Epithelial cell of proximal tubule (primary cell): ENCODE measurements at places on chromosomes 2 and 18.

DNA sequence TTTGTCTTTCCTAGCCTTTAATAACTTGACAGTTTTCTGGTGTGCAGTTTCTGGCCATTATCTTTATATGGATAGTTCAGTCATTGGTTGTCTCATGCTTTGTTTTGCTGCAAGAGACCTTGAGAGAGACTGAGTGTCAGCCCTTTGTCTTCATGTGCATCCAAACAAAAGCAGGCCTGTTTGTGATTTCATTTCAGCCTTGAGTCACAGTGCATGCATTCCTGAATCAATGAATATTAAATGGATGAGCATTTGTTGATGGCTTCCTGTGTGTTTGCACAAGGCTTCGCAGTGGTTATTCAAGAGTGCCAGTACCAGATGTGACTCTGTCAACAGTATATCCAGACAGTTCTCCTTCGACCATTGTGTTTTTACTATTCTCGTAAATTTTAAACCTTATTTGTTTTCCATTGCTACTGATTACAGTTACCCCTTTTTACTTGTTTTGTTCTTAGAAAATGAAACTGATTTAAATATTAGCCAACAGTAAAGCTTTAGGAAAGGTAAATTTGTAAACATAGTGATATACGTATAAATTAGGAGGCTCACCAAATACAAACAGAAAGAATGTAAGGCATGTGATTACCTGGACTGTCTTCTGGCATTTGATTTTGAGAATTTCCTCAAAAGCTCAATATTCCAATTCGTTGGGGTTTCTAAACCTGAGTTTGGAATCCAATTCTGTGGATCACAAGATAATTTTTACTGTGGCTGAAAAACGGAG, 319.8 kb downstream of the CTNNA2 start:
- DNase-seq, result no peak

DNA sequence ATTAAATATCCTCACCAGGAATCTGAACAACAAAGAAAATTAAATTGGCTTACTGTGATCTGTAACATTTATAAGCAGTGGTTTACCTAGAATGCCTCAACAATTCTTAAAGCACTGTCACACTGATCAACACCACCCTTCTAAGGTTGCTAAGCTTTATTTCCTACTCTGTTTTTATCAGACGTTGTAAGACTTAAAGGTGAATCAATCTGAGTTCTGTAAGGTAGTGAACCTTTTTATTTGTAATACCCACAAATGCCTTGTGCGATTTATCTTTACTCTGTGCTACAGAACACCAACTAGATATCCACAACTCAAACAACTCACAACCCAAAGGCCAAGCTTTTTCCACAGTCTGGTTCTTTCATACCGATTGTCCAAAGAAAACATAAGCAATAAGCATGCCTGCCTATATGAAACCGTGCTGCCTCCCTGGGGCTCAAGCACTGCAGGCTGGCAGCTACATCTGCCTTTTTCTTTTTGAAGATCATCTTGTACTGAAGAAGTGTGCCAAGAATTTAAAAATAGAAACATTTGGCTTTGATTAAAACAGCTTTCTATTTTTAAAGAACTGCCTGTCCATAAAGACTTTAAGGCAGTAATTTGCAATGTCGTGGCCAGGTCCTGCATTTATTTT, 490.7 kb downstream of the NUP35 start:
- DNase-seq, result no peak

DNA sequence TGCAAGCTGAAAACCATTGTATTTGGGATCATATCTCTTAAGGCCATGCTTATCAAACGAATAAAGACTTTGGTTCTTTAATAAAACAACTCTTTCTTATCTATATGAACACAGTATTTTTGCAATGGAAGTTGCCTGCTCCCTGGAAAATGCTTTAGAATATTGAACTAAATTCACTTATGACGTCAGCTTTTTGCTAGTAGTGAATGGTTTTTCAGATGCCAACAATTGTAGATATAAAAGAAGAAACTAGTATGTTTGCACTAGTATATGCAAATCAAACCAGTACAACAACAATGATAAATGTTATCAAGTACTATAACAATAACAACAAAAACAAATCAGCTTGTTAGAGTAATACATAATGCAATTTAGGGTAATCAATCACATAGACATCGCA, 1462.9 kb downstream of the SUCLG1 start:
- no peak for DNase-seq

- peak; percentile 3 for DNase-seq
Measured at GRCh38 chr2:235793163-235793752, 299.4 kb downstream of the AGAP1 start.

GRCh38 chr2:215553946-215554345, 118.1 kb upstream of the FN1 start:
- DNase-seq, result no peak

DNA sequence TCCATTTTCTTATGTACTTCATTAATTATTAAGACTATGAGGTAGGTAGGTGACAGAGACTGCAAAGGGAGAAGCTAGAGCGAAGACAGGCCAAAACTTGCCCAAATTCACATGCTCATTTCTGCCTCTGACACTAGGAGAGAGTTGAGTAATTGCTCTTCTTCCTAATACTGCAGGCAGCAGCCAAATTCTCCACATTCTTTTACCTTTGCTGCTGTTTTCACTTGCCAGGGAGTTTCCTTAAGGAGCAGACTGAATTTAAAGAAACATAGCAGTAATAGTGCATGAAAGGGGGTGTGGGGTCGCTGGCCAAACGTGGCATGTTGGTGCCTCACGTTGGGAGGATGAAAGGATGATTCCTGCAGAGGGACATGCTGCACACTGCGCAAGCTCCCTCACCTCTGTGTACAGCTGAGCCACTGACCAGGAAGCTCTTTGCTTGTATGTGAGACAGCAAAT, 12.3 kb downstream of the CRIM1 start:
- DNase-seq, result no peak

GRCh38 chr2:97775074-97775473, 61.7 kb downstream of the ZAP70 start:
- no peak for DNase-seq

DNA sequence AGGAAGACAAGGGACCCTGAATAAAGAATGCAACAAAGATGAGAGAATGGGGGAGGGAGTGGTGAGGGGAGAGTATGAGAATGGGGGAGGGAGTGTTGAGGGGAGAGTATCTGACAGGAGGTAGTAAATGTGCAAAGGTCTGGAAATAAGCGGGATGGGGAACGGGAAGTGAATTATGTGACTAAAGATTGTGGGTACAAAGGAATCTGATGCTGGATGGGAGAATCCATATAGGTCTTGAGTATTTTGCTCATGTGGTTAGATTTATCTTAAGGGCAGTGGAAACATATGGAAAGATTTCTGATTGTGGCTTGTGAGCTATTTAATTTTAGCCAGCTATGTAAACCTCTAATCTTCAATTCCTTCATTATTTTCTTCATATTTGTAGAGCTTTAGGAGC, 593.4 kb downstream of the DCC start:
- no peak for DNase-seq

GRCh38 chr18:78641689-78642231, 337.9 kb upstream of the SALL3 start:
- no peak for DNase-seq

- no peak for DNase-seq
Measured at GRCh38 chr2:172484706-172485105, 57.3 kb downstream of the ITGA6 start.

DNA sequence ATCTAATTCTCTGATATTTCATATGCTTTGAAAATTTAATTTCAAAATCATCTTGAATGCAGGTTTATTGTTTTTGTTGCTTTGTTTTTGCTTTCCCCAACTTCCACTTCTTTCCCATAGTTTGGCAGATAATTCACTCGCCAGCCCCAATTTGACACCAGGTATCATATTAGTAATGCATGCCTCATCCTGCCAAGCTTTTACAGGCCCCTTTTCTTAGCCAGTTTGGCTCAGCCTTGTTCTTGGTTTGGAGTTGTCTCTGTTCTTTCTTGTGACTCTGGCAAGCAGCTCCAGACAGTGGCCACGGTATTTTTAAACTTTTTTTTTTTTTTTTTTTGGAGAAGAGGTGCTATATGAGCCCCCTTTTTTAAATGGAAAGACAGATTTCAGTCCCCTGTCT, 65.3 kb downstream of the PMS1 start:
- DNase-seq, result no peak

DNA sequence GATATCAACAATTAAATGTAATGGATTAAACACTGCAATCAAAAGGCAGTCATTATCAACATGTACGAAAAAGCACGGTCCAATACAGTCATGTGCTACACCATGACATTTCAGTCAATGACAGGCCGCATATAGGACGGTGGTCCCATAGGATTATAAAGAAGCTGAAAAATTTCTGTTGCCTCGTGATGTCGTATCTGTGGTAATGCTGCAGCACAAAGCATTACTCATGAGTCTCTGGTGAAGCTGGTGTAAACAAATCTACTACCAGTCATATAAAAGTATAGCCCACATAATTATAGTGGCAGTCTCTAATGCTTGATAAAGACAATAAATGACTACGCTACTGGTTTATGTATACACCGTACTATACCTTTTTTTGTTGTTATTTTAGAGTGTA, 58.4 kb downstream of the RABL2A start:
- DNase-seq, result no peak

- DNase-seq, result no peak
Measured at GRCh38 chr2:62627667-62628066, 77.8 kb upstream of the EHBP1 start.

DNA sequence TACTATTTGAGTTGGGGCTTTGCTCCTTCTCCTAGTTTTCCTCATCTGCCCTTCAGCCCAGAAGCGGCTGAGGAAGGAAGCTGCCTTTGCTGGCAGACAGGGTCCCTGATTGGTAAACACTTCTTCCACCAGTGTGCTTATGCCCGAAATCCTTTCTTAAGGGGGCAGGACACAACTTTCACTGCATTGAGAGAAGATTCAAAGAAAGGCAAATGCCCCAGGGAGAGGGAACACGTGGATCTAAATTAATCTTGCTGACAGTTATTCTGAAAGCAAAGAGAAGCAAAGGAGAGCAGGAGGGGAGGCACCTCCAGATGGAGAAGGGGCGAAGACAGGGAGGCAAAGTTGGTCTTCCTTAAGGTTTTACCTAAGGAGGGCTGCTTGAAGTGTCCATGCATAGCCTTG, 92.1 kb upstream of the EFEMP1 start:
- DNase-seq, result no peak

- no peak for DNase-seq
Measured at GRCh38 chr2:78465707-78466106, 559.8 kb upstream of the REG3G start.

DNA sequence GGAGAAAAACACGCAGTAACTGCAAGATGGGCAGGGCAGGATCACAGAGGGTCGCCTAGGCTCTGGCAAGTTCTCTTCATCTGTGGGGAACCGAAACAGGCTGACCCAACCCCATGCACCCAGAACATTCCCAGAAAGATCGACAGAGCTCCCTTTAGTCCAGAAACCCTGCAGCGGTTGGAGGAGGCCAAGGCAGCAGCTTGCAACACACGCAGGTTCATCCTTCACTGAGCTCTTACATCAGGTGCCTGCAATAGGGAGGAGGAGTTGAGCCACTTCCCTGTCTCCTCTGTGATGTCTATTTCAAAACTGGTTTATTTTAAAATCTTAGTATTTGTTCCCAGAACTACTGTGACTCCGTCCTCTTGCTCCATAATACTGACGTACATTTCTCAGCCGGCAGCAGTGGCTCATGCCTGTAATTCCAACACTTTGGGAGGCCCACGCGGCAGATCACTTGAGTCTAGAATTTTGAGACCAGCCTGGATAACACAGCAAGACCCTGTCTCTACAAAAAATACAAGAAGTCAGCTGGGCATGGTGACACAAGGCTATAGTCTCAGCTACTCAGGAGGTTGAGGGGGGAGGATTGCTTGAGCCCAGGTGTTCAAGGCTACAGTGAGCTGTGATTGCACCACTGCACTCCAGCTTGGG, 11.5 kb upstream of the SLC11A1 start:
- DNase-seq, result no peak

DNA sequence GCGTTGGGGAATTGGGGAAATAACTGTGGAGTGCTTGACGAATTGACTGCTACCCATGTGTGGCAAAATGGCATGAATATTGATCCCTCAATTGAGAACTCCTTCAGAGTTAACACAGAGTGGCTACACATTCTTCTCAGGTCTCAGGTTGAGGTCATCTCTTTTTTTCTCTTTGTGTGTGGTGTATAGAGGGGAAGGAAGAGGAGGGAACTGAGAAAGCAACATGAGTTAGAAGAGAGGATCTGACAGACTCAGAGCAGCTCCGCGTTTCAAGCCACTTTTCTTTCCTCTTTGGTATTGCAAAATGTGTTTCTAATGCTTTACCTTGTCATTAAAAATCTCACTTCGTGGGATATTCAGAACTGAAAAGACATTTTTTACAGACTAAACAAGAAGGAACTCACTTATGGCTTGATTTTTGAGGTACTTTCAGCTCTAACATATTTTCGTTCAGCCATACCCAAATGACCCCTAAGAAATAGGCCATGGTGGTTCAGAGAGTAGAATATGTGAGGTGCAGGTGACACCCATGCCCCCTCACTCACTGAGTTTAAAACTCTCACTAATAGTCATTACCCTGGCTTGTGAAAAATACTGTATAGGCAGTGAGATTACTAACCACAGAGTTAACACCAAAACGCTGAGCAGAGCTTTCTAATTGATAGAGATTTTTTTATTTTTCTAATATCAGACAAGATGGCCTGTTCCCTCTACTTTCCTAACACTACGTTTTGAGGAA, 22.5 kb downstream of the STAT4 start:
- DNase-seq, result no peak

- no peak for DNase-seq
Measured at GRCh38 chr2:223433461-223433860, 168.7 kb downstream of the SCG2 start.

- DNase-seq, result no peak
Measured at GRCh38 chr2:217617616-217618022, 385.2 kb downstream of the TNS1 start.

DNA sequence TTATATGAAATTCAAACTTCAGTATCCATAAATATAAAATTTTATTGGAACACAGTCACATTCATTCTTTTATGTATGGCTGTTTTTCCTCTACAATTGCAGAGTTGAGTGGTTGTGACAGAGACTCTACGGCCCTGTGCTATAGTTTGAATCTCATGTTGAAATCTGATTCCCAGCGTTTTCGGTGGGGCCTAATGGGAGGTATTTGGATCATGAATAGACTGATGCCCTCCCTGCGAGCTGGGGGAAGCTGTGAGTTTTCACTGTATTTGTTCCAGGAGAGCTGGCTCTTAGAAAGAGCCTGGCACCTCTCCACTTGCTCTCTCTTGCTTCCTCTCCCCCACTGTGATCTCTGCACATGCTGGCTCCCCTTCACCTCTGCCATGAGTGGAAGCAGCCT, 1.7 kb downstream of the PFN4 start:
- DNase-seq, result no peak

DNA sequence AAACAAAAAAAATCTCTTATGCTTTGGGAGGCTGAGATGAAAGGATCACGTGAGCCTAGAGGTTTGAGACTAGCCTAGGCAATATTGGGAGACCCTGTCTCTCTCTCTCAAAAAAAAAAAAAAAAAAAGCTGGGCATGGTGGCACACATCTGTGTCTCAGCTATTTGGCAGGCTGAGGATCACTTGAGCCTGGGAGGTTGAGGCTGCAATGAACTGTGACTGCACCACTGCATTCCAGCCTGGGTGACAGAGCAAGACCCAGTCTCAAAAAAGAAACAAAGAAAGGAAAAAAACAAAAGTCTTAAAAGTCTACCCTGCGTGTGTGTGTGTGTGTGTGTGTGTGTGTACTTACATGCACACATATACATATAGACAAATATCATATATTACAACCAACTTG, 25.3 kb upstream of the OR6B3 start:
- DNase-seq, result no peak

GRCh38 chr18:79355433-79356335, 40.0 kb upstream of the NFATC1 start:
- no peak for DNase-seq
